ENCODE measurements at places on chromosomes 11 and 22.
A peak's percentile ranks its signal among the peaks of the same experiment; 100 is the strongest.

GRCh38 chr11:620935-621814 lies 3.6 kb downstream of the CDHR5 start:
- no peak for DNase-seq

- no peak for DNase-seq
These were observed 68.1 kb downstream of the MCHR1 start for GRCh38 chr22:40747361-40747760.

DNA sequence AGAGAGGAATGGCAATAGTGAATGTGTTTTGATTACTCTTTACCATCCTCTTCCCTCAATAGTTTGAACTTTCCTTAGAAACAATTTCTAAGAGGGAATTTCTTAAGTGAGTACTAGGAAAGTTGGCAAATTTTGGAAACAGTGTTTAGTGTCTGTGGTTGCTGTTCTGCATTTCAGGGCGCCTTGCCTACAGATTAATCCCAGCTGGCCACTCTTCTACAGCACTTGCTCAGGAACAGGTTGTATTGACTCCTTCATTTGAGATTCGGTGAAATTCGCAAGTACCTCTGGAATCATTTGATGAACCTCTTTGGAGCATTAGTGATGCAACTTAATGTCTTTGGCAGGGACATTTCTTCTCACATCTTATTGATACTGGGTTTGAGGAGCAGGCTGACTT lies 28.3 kb downstream of the JAM3 start:
- no peak for DNase-seq

GRCh38 chr11:94224078-94224477 lies 80.3 kb upstream of the IZUMO1R start:
- DNase-seq = no peak

DNA sequence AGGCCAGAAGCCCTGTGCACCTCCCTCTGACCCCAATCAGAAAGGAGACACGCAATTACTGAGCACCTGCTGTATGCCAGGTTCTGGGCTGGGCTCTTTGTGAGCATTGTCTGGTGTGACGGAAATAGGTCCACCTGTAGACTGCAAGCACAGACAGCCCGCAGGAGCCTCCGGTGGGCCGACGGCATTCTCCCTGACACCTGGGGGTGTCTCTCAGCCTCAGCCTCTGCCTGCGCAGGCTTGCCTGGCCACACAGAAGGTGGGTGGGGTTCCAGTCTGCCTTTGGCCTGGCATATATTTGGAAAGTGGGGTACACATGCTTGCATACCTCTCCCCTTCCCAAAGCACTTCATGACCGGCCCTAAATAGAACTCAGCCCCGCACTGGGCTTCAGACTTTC lies 129.3 kb downstream of the BUD13 start:
- no peak for DNase-seq

DNA sequence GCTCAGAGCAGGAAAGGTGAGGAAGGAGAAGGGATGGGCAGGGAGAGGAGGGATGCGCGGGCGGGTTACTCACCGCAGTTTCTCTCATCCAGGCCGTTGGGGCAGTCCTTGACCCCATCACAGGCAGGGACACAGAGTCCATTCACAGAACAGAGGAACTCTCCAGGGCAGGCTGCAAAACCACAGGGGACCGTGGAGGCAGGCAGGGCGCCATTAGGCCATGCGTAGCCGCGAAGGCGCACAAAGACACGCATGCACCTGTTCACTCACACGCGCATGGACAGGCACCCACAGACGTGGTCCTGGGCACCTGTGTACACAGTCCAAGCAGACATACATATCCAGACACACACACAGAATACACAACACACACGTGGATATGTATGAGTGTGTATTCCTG lies 23.0 kb downstream of the KCTD17 start:
- DNase-seq = no peak

DNA sequence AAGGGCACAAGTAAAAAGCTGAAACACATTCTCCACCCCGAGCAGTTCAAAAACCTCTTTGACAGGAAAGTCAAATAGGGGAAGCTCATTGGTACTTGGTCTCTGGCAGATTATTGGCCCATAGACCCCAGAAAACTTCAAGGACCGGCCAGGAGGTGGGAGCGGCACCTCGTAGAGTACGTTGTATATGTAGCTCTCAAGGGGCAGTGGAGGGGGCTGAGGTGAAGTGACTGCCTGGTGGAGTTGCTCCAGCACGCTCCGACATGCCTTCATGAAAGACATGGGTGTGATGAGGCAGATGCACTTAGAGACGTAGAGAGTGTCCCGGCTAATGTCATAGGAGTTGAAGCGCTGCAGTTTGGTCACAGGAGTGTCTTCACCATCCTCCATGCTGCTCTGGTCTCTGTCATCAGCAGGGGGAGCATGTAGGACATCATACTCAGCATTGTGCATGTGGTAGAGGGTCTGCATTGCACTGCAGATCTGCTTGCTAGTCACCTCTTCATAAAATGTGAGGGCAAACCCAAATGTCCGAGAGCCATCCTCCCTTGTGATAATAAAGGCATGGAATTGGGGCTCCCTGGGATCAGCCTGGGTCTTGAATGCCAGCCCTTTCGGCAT lies 61.3 kb downstream of the DENND5A start:
- peak; percentile 52 for DNase-seq

- DNase-seq = peak; percentile 33
These were observed 533.9 kb upstream of the CCDC90B start for GRCh38 chr11:83819931-83820549.

DNA sequence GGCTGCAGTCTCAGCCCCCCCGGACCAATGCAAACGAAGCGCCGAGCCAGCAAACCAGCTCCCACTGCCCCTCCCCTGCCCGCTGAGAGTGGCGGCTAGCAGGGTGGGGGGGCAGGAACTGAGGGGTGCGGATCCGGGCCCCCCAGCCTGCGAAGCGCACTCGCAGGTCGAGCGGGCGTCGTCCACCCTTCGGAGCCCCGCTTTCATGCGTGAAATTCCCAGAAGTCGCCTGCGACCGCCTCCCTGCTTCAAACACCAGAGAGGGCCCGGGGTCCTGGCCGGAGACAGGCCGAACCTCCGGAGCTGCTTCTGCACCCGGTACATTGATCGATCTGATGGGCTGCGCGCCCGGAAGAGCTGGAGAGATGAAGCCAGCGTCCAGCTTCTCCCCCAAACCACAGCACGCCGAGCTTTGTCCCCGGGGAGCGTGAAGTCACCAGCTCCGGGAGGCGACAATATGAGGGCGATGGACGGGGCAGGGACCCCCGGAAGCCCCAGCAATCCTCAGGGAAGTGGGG lies 646 bp upstream of the PATZ1 start:
- DNase-seq = peak; percentile 11

DNA sequence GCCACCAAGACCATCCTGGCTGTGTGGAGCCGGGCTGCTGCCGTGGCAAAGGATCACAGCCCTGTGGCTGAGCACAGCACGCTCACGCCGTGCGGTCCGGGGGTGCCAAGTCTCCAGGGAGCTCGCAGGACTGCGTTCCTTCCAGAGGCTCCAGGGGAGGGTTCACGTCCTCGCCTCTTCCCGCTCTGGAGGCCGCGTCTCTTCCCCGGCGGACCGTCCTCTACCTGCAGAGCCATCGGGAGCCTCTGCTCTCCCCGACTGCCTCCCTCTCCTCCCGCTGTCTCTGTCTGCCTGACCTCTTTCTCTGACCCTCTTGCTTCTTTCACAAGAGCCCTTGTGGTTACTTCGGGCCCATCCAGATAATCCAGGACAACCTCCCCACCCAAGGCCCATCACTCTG lies 11.4 kb upstream of the MUC5AC start:
- DNase-seq = no peak

DNA sequence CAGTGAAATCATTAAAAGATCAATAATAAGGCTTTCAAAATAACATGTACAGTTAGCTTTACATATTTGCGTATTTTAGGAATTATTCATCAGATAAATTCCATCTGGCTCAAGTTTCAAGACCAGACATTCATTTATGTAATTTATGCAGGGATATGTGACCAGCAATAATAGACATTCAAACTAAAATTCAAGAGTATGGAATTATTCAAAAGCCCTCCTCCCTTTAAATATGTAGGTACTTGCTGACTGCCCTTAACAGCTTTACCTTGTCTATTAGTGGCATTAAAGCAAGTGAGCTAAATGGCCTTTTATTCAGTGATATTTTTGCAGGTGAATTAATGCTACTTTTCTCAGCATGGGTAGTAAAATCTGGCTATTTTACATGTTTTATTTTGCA lies 126.1 kb downstream of the LRRC4C start:
- DNase-seq = no peak

DNA sequence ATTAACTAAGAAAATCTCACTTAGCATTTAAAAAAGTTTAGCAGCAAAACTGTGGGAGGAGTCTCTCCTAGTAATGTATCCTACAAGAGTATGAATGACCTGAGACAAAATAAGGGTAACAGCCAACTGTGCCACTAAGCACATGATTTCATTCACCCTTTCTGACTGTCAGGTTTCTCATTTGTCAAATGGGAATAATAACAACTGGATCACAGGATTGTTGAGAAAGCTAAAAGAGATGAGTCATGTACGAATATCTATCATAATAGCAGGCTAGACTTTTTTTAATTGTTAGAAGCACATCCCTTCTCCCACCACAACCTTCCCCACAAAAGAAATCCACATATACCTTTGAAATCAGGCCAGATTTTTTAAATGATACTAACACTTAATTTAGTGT lies 39.5 kb downstream of the MTMR2 start:
- DNase-seq = no peak

- no peak for DNase-seq
These were observed 49.6 kb upstream of the E2F8 start for GRCh38 chr11:19290356-19290755.

DNA sequence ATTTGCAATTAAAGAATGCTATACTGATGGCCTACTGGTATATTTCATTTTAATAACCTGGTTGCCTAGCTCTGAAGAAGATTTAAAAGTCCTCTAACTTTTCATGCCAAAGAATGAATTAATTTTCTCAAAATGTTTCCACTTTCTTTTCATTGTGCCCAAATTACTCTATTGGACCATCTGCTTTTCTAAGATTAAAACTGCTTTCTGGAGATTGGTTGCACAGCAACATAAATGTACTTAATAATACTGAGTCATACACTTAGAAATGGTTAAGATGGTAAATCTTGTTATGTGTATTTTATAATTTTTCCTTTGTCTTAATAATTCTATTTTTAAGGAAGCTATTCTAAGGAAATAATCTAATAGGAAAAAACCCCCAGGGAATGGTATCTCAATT lies 150.2 kb downstream of the SWAP70 start:
- no peak for DNase-seq

- DNase-seq = no peak
These were observed 1404.8 kb downstream of the LRRC4C start for GRCh38 chr11:40054631-40055030.

DNA sequence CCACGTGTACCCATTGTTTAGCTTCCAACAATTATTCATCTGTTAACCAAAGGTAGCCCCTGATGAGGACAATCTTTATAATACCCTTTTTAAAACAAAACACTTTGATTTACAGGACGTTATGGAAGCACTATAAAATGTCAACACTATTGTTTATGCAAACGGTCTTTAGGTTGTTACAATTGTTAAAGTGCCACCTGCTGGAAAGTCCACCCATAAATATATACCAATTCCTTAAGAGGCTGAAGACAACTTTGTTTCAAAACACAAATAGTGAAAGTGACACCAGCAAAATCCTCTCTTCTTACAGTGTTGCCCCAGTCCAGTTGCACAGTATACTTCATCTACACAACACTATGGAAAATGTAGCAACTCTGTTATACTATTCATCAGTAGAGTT lies 68.9 kb upstream of the SLN start:
- DNase-seq = no peak

- no peak for DNase-seq
These were observed 1.8 kb downstream of the CHRDL2 start for GRCh38 chr11:74729397-74729796.

- DNase-seq = no peak
These were observed 129.4 kb upstream of the SLC5A12 start for GRCh38 chr11:26851291-26851690.

GRCh38 chr22:37742376-37743171 lies 45.7 kb downstream of the TRIOBP start:
- DNase-seq = no peak

GRCh38 chr11:17287058-17287457 lies 10.5 kb downstream of the NUCB2 start:
- no peak for DNase-seq

DNA sequence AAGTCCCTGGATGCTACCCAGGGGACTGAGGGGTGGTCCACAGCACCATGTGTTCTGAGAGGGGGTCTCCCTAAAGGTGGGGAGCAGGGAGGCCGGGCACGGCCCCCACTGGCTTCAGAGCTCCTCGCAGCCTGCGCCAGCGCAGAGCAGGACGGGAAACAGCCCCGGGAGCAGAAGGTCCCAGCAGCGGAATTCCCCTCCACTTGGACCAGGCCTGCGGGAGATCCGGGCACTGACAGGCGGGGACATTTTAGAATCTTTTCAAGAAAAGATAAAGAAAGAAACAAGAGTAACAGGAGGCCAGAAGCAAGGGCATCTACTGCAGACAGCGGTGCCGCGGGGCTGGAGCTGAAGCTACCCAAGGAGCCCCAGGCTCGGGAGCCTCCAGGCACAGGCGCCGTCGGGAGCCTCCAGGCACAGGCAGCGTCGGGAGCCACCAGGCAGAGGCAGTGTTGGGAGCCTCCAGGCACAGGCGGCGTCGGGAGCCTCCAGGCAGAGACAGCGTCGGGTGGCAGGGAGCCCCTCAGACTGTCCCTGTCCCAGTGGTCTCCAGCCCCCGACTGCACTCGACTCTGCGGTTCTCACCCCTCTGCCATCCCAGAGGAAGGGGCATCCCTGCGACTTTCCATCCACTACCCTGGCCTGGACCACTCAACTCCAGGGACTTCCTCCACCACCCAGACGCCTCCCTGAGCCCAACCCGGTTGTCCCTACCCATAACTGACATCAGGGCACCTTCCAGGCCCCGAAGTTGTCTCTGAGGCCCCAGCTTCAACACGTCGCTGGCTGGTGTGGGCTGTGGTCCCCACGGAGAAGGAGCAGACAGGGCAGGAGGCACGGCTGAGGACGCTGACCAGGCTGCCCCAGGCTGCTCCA lies 211.1 kb downstream of the BRD1 start:
- no peak for DNase-seq

GRCh38 chr11:126719740-126720139 lies 280.8 kb downstream of the KIRREL3 start:
- no peak for DNase-seq

DNA sequence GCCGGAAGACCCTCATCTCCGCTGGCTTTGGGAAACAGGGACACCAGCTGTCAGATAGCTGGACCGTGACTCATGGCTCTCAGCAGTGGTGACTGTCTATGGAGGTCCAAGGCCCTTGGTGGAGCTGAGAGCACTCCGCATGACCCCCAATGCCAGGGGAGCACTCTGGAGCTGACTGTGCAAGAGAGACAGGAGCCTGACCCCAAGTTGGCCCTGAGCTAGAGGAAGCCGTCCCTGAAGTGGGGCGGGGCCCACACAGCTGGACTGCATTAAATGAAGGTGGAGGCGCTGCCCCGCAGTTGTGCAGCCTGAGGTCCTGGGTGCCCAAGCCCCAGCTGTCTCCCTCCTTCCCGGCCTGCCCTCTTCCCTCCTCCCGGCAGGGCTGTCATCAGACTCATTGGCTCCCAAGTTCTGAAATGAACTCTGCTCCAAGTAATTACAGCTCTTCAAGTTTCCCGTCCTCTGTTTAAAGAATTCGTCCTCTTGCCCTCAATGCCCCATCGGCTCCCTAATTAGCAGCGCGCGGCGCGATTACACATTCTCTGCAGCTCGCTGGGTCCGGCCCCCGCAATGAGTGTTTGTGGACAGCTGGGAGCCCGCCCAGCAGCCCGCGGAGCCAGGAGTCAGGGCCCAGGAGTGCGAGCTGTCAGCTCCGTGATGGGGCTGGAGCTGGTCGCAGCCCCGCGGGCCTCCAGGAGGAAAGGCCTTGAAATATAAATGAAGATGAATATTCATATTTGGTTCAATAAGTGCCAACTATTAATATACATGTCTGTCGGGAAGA lies 93.2 kb upstream of the LMO1 start:
- no peak for DNase-seq

- DNase-seq = no peak
These were observed 56.3 kb downstream of the BCR start for GRCh38 chr22:23236440-23237184.

All from CD4-positive, alpha-beta T cell (primary cell).